Stimulated activated CD8-positive, alpha-beta memory T cell treated with anti-CD3 and anti-CD28 coated beads, Interleukin-12 subunit alpha, Interleukin-12 subunit beta, amount 100 ng/mL, for 4 hours (primary cell): ENCODE measurements at places on chromosomes 5 and 9.

DNA sequence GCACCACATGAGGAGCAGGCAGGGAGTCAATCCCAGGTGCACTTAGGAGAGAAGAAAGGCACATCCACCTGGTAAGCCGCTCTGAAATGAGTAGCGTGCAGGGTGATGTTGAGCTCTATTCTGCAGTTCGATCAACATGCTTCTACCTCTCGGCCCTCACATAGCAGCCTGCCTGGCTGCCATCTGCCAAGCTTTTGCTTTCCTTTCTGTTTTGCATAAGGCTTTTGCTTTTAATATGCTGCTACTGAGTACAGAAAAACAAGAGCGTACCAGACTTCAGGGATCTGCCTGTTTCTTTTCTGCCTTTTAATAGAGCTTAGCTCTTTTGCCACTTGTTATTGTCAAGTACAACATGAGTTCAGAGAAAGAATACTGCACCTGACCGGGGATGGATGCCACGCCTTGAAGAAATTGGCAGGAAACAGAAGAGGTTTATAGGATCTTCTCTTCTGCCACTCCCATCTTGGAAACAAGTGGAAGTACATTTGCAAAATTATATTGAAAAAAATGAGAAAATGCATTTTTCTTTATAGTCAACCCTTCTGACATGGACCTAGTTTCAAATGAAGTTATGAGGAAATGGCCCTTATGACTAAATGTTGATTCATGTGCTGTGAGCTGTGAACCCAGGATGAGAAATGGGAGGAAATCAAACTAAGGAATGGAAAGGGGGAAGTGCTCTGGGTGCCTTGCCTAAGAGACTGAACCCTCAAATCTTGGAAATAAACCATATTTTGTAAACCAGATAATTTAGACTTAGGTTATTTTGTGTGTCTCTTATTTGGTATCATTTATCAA is 4.0 kb upstream of the FCHO2 start:
- no peak for DNase-seq

GRCh38 chr5:16644301-16644889 is 27.6 kb upstream of the RETREG1 start:
- DNase-seq = no peak

GRCh38 chr5:367358-368130 is 46.0 kb downstream of the AHRR start:
- no peak for DNase-seq

DNA sequence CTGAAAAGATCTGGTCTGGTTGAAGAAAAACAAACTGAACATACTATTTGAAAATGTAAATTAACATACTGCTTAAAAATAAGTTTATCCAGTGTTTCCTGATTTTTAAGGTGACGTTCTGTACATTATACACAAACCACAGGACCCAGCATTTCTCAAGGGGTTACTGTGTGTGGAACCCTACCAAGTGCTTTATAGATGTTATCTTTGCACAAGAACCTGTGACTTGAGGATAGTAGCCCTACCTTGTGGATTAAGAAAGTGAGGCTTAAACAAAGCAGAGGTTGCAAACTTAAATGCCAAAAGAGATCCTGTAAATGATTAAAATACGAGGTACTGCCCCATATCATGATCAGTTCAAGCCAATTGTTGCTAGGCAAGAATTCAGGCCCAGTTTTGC is 4.7 kb downstream of the KLF9 start:
- no peak for DNase-seq

DNA sequence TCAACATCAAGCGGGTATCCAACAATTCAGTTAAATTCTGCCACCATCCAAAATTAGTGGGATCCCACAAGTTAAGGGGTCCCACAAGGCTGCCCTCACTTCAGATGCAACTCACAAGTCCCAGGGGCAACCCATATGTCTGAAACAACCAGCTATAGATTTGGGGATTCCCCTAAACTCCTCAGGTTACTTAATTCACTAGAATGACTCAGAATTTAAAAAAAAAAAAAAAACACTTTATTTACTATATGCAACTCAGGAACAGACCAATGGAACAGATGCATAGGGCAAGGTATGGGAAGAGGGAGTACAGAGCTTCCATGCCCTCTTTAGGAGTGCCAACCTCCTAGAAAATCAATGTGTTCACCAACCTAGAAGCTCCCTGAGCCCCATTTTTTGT is 15.1 kb downstream of the AUH start:
- no peak for DNase-seq

DNA sequence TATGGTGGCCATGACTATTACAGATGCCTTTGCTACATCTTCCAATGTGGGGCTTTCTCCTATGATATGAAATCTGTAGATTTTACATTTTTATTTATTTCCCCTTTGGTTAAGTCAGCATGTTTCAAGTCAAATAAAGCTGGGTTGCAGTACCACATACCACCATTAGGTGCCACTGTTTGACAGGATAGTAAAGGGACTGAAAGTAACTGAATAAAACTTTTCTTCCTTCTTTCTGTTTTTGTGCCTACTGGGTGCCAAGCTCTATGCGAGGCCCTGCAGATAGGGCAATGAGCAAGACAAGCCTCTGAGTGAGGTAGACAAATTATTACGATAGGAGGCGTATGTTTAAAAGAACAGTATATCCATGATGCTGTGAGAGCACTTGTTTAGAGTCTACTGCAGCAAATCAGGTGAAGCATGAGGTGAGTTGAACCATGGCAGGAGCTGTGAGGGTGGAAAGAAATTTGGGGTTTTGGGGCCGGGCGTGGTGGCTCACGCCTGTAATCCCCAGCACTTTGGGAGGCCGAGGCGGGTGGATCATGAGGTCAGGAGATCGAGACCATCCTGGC is 64.8 kb downstream of the GDNF start:
- DNase-seq = no peak

- DNase-seq = no peak
Measured at GRCh38 chr9:13915591-13916301, 398.2 kb downstream of the NFIB start.
